ENCODE measurements at places on chromosomes 12 and 14. TPM values are rescaled to one million over a fixed set of nuclear protein-coding genes. Genes with fewer than 3 reads are reported as not detected.

DNA sequence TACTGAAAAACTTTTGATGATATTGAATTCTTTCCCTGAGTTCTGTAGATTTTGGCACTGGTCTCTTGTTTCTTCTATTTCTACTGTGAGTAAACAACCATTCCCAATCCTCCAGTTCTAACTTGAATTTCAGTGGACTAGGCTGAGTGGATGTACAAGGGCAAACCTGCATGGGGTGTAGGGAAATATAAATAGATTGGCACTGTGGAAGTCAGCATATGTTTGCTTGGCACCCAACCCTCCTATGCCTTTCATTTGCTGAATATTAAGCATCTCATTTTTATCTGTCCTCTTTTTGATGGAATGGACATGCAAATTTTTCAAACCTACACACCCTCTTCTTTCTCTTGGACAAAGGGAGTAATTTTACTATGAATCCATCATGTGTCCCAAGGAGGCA, 828.3 kb downstream of the DIO2 start:
- DNase-seq = no peak

GRCh38 chr14:54675236-54676128, 108.6 kb downstream of the SAMD4A start:
- no peak for DNase-seq

DNA sequence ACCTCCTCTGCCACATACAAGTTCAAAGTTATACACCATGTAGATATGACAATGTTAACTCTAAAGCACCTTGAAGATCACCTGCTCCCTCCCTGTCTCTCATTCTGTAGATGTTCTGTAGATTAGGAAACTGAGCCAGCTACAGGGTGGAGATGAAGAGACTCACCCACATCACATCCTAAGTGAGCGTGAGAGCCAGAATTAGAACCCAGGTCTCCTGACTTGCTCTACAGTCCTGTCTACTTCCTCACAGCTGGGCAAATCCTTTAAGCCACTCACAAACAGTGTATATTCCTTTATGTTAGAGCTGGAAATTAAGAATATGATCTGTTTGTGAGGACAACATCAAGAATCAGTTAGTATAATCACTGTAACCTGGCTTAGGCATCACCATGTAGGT, 1.8 kb downstream of the APPL2 start:
- no peak for DNase-seq

The FAM181A gene
- total RNA-seq = not detected

GRCh38 chr14:34124585-34124984, 173.7 kb upstream of the EGLN3 start:
- no peak for DNase-seq

DNA sequence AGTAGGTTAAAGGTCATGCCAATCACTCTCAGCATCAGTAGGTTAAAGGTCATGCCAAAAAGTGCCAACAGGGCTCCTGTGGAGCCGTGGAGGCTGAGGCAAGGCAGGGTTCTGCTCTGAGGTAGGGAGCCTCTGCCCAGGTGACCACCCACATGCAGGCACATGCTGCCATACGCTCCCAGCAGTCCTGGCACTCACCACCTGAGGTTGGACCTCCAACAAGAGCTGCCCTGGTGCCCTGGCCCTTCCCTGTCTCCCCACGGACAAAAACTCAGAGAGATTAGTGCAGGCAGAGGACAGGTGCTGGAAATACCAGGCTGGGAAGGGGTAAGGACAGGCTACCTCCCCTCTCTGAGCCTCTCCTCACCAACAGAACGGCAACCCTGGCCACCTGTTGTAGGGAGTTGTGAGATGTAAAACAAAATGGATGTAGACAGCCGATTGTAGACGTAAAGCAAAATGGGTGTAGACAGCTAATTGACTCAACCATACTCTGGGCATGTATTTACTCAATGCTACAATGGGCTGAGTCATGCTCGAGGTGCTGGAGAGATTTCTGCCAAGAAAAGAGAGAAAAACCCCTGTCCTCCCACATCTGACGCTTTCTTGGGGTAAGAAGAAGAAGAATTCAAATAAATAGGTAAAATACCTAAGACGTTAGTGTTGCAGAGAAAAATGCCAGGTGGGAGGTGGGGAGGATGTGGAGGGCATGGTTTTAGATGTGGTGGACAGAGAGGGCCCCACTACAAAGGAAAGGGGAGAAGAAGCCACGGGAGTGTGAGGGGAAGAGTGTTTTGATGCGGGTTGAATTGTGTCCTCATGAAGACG, 32.4 kb downstream of the LTBP2 start:
- DNase-seq = peak; percentile 37

The COX8C gene
- total RNA-seq = not detected

DNA sequence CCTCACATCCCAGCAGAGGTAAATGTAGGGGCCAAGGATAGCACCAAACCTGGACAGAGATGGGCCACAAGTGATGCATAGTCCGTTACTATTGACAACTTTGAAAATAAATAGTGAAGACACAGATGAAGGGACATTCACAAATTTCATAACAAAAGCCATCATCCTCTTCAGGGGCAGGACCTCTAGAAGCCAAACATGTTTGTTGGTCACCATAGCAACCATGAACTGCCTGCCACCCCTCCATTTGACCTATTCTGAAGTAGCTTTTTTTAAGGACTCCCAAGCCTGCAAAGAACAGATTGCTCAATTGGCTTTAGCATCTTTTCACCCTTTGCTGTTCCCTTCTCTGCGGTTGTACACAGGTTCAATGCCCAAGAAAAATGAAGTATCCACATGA, 35.7 kb upstream of the MDM1 start:
- no peak for DNase-seq

GRCh38 chr12:99759444-99759843, 111.9 kb downstream of the GARIN6 start:
- no peak for DNase-seq

DNA sequence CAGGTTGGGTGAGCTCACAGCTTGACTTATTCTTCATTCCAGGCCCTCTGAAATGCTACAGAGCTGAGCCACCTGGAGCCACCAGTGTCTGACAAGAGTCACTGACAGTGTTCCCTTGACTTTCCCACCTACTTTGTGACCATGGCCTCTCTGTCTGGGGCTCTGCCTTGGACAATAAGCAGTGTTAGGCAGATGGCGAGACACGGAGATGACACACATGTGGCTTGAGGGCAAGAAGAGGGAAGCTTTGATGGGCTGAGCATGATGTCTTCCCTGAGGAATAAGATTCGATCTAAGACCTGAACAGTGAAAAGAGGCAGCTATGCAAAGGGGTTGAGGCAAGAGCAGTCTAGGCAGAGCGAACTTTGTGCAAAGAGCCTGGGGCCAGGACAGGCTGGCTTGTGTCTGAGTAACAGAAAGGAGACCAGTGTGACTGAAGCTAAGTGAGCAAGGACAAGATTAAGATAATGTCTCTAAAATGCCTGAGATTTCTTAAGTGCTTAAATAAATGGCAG, 105.5 kb downstream of the NUAK1 start:
- no peak for DNase-seq

- no peak for DNase-seq
These were observed 9.6 kb upstream of the SNAPC1 start for GRCh38 chr14:61752626-61753025.

The ASPG gene
- 2.2 TPM for total RNA-seq

DNA sequence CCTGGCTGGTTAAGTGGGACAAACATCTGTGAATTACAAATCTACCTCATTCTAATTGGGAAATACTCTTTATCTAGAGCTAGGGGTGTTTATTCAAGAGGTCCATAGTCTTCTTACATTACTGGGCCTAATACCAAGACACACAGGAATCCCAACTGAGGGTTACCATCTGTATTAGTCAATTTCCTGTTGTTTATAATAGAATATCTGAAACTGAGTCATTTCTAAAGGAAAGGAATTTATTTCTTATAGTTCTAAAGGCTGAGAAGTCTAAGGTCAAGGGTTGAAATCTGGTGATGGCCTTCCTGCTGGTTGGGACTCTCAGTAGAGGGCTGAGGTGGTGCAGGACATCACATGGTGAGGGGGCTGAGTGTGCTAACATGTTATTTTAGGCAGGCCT, 36.0 kb downstream of the RTRAF start:
- no peak for DNase-seq

DNA sequence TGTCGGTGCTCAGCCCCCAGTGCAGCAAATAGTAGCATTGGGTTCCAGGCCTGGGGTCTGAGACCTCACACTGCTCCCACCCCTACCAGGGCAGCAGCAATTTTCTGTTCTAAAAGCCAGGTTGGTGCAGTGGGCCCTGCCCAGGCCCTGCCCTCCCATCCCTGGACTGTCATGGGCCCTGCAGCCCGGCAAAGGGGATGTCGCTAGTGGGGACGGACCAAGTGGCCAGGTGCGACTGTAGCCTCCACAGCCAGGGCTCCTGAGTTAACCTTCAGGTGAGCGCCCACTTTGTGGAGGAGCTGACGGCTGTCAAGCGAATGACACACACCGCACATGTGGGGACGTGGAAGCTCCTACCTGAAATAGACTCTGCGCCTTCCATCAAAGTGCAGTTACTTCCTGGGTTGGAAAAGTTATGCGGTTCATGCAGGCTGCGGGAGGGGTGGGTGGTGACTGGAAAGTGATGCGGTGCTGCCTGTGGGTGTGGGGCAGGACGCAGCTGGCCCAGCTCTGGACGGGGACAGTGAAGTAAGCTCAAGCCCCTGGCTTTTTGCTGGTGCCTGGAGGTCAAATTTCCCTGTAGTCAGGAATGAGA, 1.5 kb downstream of the INF2 start:
- no peak for DNase-seq

GRCh38 chr12:2543801-2544200, 251.0 kb upstream of the FKBP4 start:
- DNase-seq = no peak

GRCh38 chr12:63867053-63867452, 22.6 kb downstream of the SRGAP1 start:
- DNase-seq = no peak

The TEP1 gene
- 49.0 TPM for total RNA-seq

- DNase-seq = no peak
These were observed 23.3 kb upstream of the MARK3 start for GRCh38 chr14:103361867-103362266.

The HOXC4 gene
- total RNA-seq = 18.4 TPM

The TXNRD1 gene
- 115 TPM for total RNA-seq

GRCh38 chr14:33679461-33680225, 271.2 kb downstream of the EGLN3 start:
- no peak for DNase-seq

DNA sequence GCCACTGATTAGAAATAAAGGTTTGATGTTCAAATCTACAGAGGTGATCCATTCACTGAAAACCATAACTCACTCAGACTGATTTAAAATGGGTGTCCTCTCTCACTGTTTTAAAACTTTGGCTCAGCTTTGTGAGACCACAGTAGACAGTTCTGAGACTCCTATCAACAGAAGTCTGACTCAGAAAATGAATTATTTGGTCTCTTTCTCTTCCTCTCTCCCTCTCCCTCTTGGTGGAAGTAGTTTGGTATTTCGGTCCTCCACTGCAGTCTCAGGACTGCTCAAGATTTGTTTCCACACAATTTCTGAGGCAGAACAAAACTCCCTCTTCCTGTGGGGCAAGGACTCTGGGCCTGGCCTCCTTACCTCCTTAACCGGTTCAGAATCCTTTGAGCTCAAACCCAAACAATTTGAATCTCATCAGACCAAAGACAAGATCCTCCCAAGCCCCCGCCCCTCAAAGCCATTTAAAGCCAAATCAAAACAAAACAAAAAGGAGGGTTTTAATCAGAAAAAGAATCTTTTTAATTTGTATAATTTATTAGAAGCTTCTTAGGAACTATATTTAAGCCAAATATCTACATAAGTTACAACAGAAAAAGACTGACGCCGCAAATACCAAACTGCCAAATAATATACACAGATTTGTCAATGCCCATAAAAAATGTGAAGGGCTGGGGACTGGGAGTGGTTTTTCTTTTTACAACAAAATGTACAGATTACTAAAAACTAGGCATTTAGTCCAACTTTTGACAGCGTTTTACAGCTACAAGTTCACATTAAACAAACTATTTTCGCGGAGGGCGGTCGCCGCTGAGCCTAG, 3.9 kb downstream of the NKX2-1 start:
- no peak for DNase-seq

The ARHGDIB gene
- 143 TPM for total RNA-seq

GRCh38 chr12:91687052-91688017, 458.3 kb downstream of the BTG1 start:
- no peak for DNase-seq

DNA sequence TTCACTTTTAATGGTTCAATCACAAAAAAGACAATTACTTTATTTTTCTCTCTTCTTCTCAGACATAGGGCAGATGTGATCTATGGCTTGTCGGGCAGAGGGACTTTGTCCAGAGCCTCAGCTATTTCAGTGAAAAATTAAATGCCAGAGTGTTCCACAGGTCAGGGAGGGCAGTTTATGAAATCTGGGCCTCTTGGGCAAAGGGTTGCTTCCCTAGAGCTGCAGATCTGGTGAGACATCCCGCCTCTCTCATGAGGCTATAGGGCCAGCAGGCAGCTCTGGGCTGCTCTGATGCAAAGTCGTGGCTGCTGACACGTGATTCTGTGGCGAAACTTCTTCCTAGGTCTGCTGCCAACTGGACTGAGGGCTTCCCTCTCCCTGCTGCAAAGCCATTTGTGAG, 6.0 kb downstream of the CLMN start:
- DNase-seq = peak; percentile 80

The CD163 gene
- total RNA-seq = 229 TPM

DNA sequence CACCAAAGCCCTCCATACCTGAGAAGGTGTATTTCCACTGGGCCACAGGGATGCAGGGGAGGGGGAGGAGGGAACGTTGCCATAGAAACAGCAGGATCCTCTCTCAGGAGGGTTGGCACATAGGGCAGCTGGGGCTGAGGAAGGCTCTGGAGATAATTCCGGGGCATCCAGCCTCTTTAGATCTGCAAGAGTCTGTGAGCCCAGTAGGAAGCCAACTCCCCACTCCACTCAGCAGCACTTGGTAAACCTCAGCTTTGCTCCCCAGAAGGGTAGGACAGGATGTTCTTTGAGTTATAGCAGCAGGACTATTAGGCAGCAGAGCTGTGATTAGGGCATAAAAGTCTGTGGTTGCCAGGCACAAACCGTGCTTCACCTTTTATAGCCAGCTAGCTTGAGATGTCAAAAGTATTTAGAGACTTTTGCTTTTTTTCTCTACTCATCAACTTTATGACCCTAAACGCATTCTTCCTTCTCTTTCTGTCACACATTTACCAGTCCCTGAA, 7.8 kb upstream of the PLEKHG3 start:
- DNase-seq = no peak

The BATF gene
- 2.6 TPM for total RNA-seq

The PGF gene
- 33.7 TPM for total RNA-seq

GRCh38 chr12:102527171-102527720, 46.9 kb upstream of the IGF1 start:
- no peak for DNase-seq

GRCh38 chr12:100504804-100505203, 31.1 kb downstream of the NR1H4 start:
- no peak for DNase-seq

- DNase-seq = no peak
These were observed 132.0 kb downstream of the KICS2 start for GRCh38 chr12:64090047-64090446.

Measured in aorta (tissue), 5 donors.